ENCODE measurements at places on chromosomes 12 and 14.

DNA sequence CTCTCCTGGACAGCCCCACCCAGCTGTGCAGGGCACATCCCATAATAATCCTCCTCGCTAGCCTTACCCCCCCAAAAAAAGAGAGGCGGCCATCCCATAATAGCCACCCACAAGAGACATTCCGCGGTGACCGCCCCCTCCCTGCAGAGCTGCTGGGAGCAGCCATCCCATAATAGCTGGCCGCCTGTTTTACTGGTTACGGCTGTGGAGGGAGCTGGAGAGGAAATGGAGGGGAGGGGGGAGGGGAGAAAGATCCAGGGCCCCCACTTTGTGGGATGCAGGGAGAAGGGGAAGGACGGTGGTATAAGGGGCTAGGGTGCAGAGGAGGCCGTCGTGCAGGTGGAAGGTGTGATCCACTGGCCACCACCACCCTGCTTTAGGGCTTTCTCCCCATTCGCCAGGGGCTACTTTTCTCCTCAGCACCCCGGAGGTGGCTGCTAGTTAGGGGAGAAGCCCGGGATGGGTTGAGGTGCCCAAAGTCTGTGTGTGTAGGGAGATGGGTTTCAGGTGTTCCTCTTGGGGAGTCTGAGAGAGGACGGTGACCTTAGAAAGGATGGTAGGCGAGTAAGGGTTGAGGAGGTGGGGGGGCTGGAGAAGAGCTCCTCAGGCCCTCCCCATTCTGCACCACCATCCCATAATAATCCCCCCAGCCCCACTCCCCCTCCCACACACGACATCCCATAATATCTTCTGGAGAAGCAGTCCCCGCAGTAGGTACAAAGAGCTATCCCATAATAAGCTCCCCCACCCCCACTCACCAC, 6.0 kb upstream of the CHD4 start:
- DNase-seq: no peak

- no peak for DNase-seq
These were observed 21.0 kb downstream of the ASPG start for GRCh38 chr14:104106471-104106991.

- no peak for DNase-seq
These were observed 66.3 kb upstream of the EEA1 start for GRCh38 chr12:92995258-92995903.

- DNase-seq: no peak
These were observed 185.3 kb downstream of the TSPAN9 start for GRCh38 chr12:3262470-3262869.

DNA sequence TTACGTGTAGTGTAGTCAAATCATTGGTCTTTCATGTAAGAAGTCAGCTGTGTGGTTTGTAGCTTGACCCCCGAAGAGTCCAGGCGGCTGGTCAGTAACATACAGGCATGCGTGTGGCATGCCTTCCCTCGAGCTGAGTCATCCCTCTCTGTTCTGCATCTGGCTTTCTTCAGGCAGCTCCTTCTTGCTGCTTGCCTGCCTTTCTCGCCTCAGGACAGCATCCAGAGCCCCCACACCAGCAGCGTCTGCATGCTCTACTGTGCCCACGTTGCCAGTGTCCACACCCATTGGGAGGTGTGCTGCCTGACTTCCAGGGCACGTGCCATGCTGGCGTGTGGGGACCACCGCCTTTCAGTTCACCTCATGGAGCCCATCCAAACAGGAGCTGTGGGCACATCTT, 96.8 kb downstream of the EP400 start:
- no peak for DNase-seq

- DNase-seq: no peak
These were observed 12.8 kb upstream of the MLEC start for GRCh38 chr12:120674097-120674636.

DNA sequence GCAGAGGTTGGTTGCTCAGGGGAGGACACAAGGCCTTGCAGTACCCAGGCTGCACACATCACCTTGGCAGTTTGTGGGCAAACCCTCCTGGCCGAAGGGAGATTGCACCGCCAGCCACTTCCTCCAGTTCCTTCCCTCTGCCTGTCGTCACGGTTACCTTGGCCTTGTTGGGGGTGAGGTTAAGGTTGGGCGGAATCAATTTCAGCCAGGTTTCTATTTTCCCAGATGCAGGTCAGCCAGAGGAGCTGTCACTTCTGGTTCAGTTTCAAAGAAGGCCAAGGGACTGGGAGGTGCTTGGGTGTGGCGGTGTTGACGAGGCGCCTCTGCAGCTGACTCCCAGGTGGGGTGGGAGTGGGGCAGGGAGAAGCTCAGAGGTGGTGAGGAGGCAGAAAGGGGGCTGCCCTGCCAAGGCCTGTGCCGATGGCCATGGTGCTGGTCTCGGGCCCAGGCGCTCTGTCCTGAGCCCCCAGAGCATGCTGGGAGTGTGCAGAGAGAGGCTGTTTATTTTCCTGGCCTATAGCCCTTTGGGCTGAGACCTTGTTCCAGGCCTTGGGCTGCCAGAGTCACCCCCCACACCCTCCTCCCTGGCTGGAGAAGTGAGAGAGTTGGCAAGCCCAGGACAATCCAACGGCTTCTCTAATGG, 31.4 kb downstream of the JDP2 start:
- DNase-seq: no peak

DNA sequence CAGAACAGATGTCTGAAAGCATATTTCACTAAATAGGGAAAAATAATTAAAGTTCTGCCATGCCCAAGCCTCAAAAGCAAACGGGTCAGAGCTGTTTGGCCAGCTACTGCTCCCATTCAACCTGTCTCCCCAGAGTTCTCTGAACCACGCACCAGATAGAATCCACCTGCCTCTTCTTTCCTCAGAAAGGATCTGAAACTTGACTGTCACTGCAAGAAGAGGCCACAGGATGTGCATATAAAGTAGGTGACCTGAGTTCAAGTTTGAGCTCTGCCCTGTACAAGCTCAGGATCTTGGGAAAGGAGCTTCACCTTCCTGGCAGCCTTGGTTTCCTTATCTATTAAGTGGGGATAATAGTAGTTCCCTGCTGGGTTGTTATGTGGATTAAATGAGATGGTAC, 91.8 kb downstream of the NUAK1 start:
- no peak for DNase-seq

DNA sequence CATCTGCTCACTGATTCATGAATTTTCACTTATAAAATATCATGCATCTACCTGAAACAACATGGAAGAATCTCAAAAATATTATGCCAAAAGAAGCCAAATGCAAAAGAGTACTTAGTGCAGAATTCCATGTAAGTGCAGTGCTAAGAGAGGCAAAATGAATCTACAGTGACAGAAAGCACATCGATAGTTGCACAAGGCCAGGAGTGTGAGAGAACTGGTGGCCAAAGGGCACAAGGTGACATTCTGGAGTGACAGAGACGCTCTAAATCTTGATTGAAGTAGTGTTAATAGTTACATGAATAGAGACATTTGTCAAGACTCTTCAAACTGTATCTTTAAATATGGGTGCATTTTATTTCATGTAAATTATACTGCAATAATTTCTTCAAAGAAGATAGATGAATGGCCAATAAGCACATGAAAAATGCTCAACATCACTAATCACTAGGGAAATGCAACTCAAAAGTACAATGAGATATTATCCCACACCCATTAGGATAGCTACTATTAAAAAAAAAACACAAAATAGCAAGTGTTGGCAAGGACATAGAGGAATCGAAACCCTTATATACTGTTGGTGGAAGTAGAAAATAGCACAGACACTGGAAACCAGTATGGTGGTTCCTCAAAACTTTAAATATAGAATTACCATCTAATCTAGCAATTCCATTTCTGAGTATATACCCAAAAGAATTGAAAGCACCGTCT, 71.7 kb upstream of the KICS2 start:
- no peak for DNase-seq

- no peak for DNase-seq
These were observed 80.3 kb upstream of the TRAF3 start for GRCh38 chr14:102696856-102697495.

DNA sequence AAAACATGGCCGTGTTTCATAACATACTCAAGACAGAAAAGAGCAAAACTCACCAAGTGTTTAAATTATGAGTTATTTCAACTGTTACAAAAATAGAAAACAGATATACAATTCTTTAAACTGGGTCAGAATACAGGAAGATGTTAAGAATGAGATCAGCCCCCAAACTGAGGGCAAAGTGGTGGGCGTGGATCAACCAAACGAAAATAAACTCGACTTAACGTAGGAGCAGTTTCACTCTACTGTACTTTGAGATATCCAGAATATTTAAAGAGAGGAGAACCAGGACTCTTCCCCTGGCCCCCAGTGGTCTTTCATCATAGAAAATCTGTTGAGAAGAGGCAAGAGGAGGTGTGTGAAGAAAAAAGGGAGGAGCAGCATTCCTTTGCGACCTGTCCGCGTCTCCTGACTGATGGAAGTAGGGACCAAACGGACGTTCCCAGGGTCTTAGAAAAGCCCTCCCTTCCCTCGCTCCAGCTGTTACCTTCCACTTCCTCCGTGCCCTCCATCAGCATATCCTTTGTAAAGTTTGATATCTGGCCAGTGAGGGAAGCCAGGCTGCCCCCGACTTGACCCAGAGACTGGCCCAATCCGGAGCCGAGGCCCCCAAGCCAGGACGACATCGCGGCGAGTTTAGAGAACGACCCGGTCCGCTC, 668 bp downstream of the TRIP11 start:
- DNase-seq: no peak

DNA sequence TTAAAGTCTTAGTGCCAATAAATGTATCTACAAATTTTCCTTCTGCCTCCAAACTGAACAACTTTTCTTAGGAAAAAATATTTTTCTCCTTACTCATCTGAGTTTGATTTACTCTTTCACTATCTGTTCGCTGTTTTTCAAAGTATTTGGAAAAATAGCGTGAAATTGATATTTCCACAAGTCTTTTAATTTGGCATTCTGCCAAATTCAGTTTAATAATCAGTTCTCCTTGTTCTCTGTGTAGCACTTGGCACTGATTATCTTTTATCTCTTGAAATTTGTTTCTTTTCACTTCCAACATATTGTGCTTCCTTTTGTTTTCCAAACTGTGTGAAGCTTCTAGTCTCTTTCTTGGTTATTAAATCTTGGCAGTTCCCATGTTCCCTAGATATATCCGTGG, 559.8 kb downstream of the RPL10L start:
- DNase-seq: no peak

Data from activated CD8-positive, alpha-beta memory T cell treated with anti-CD3 and anti-CD28 coated beads for 4 hours (primary cell).